ENCODE measurements at places on chromosomes 7 and 10.

GRCh38 chr7:75876126-75876881 lies 2.5 kb upstream of the RHBDD2 start:
- no peak for DNase-seq

GRCh38 chr7:116503835-116504234 lies 4.3 kb downstream of the CAV2 start:
- no peak for DNase-seq

DNA sequence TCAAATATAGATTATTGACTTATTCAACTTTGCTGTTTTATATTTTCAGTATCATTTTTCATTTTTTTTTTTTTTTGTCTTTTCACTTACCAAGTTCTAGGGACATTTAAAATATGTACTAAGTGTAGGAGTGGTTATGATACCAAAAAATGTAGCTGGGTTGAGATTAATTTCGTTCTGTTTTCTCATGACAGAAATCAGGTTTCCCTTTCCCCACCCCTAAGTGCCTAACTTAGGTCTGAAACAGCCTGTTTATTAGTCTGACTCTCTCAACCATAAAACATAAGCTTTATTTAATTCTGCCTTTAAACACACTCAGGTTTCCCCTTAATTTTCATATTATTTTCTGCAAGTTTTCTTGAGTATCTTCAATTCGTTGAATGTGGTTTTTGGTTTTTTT lies 22.1 kb downstream of the TMEM106B start:
- DNase-seq = no peak

- no peak for DNase-seq
These were observed 95.3 kb downstream of the MYOF start for GRCh38 chr10:93386631-93387369.

- DNase-seq = no peak
These were observed 512.8 kb upstream of the GALNT17 start for GRCh38 chr7:70619130-70619529.

DNA sequence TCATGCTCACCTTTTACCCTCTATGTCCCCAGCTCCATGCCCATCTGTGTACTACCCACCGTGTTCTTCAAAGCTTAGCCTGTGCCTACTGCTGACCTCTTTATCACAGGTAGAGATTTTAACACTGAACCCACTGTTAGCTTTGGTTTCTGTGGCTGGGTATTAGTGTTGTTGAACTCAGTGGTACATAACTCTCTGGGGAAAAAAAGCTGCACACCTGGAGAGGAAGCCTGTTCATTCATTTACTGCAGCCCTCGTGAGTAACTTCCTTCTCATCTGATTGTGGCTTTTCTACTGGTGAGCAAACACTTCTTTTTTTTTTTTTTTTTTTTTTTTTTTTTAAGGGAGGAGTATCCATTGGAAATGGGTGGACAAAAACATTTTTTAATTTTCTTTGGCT lies 326.3 kb downstream of the CCSER2 start:
- no peak for DNase-seq

DNA sequence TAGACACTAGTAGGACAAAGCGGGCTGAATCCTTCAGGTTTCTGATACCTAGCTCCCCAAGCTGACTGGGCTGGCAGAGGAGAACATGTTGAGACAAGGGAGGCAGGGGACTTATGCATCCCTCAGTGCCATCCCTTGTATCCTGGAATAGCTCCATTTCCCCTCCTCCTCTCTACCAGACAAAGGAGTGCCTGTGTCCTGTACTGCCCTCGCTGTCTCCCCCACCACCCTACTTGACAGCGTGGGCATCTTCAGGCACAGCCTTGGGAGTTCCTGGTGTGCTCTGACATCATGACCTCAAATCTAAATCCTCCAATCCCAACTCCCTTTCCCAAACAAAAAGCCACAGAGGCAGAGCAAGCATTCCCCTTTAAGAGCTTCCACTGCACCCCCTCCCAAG lies 9.0 kb downstream of the SFXN3 start:
- DNase-seq = no peak

DNA sequence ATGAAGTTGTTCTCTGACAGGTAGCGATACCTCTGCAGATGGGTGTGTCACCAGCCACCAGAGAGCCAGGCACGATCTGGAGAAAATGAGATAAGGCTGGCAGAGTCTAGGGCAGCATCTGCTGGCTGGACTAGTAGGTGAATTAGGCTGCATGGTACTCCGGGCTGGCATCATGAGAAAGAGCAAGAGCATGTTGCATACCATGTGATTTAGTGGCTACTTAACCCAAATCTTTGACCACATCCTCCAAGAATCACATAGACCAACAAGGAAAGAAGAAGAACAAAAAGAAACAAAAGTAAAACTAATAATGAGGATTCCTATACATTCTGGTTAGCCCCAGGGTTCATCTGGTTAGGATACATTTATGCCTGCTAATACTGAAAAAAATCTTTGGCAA lies 23.4 kb upstream of the FAM170B start:
- DNase-seq = no peak

DNA sequence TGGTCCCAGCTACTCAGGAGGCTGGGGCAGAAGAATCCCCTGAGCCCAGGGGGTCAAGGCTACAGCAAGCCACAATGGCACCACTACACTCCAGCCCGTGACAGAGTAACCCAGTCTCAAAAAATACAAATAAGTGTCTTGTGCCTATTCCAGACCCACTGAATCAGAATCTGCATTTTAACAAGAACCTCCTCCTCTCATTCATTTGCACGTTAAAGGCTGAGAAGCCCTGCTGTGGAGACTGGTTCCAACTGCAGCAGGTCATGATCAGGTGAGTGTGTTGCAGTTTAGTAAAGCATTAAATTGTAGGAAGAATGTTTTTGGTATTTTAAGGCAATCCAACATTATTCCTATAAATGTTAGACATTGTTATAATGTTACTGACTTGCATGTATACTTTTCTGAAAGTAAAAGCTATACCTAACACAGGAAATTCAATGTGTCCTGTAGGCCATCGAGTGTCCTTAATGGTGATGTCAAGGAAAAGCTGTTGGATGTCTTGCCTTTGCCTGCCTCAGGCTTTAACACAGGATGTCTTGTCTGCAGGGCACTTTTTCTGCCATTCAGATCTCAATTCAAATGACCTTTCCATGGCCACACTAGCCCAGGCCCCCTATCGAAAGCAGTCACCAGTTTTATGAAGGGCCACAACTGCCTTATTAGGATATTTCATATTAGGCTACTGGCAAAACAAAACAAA lies 30.4 kb downstream of the MKRN1 start:
- no peak for DNase-seq

- no peak for DNase-seq
These were observed 946.3 kb downstream of the CNTNAP2 start for GRCh38 chr7:147062897-147063296.

- DNase-seq = no peak
These were observed 147.5 kb upstream of the FRMD4A start for GRCh38 chr10:14478201-14478600.

DNA sequence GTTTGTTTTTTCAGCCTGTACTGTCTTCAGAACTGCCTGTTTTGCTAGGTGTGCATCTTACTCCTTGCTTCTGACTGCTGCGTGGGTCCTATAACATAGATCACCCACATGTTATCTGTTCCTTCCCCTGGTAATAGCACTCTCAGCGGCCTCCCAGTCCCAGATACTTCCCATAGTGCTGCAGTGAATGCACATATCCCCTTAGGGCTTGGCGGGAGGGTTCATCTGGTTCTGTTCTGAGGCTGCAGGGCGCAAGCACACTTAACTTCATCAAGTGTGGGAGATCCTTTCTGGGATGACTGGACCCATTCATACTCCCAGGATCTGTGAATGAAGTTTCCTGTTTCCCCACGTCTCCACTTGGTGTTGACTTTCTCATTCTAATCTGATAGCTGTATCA lies 90.7 kb downstream of the CELF2 start:
- DNase-seq = no peak

DNA sequence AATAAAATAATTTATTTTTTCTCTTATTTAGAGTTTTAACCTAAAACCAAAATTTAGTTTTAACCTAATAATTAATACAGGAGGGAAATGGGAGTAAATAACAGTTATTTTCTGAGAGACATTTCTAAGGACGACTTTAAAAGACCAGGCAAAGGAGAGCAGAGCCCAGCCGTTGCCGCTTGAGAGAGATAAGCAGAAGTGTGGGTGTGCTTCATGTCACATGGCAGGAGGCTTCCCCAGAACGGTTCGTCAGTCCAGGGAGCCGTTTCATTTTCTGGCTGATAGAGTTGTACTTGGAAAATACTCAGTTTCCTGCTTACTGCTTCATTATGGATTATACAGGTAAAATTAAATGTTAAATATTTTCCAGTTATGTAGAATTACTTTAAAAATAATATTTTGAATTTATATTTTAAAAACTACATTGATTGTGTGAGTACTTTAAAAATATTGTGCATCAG lies 61.4 kb downstream of the ST7 start:
- no peak for DNase-seq

GRCh38 chr10:122264931-122265330 lies 6.2 kb upstream of the BTBD16 start:
- DNase-seq = no peak

GRCh38 chr10:78021201-78021600 lies 8.1 kb downstream of the POLR3A start:
- DNase-seq = no peak

DNA sequence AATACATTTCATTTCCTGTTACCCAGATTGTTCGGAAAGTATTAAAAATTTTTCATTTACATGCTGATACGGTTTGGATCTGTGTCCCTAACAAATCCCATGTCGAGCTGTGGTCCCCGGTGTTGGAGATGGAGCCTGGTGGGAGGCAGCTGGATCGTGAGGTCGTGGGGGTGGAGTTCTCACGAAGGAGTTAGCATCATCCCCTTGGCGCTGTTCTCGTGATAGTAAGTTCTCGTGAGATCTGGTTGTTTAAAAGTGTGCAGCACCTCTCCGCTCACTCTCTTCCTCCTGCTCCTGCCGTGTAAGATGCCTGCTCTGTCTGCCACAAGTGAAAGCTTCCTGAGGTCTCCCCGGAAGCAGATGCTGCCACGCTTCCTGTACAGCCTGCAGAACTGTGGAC lies 30.9 kb downstream of the PLEKHS1 start:
- DNase-seq = no peak

GRCh38 chr7:82740246-82740848 lies 296.8 kb upstream of the CACNA2D1 start:
- no peak for DNase-seq

DNA sequence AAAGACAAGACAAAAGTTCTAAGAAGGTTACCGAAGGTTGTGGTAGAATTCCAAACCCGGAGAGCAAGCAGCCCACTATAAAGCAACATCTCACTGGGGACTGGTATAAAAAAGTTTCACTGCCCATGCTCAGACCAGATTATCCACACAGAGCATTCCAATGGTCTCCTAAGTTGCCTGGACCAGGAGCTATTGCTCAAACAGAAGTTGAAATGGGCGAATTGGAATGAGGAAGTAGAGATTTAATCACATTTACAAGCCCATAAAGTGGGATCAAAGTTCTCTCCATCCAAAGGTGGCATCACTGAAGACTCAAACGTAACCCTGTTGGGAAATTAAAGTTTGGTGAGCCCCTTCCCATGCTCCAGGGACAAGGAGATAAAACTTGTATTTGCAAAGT lies 19.8 kb downstream of the OR2F1 start:
- no peak for DNase-seq

GRCh38 chr7:54778166-54778565 lies 19.2 kb upstream of the SEC61G start:
- no peak for DNase-seq

DNA sequence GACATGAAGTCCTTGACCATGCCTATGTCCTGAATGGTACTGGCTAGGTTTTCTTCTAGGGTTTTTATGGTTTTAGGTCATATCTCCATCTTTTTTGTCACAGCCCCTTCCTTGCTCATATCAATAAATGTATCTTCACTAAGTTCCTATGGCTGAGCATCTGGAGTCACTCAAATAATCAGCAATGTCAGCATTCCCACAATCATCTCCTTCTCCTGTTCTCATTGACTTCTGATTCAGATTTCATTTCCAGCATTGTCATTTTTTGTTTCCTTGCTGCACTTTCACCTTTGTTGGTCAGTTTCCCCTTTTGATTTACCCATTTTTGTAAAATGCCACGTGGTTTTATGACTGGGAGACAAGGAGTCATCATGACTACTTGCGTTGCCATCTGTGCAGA lies 181.2 kb downstream of the BICC1 start:
- no peak for DNase-seq

DNA sequence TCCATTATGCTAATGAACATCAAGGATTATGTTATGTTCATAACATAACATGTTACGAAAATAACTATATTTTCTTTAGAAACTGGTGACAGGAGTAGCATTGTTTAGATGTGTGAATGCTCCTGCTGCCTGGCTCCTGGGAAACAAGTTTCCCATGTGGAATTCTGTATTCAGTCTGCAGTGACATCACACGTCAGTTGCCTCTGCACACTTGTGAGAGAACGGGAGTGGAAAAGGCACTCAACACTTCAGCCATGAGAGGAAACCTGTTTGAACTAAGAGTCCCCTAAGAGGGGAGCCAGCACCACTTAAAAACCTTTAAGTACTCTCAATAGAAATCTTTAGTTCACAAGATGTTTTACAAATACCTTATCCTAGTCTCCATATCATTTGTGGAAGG lies 140.3 kb upstream of the FAM20C start:
- DNase-seq = no peak

All from stimulated activated naive CD4-positive, alpha-beta T cell (primary cell).